ENCODE measurements at places on chromosomes 1 and 21.

DNA sequence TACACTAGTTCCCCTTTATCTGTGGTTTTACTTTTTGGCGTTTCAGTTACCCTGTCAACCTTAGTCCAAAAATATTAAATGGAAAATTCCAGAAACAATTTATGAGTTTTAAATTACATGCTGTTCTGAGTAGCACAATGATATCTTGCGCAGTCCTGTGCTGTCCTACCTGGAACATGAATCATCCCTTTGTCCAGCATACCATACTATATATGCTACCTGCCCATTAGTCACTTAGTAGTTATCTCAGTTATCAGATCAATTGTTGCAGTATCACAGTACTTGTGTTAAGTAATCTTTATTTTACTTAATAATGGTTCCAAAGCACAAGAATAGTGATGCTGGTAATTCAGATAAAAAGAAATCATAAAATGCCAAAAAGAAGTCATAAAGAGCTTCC is 52.7 kb downstream of the AGBL4 start:
- no peak for DNase-seq

- DNase-seq, result no peak
Measured at GRCh38 chr1:115365738-115366137, 27.7 kb upstream of the NGF start.

GRCh38 chr1:37621326-37621870 is 13.3 kb downstream of the RSPO1 start:
- DNase-seq, result no peak

DNA sequence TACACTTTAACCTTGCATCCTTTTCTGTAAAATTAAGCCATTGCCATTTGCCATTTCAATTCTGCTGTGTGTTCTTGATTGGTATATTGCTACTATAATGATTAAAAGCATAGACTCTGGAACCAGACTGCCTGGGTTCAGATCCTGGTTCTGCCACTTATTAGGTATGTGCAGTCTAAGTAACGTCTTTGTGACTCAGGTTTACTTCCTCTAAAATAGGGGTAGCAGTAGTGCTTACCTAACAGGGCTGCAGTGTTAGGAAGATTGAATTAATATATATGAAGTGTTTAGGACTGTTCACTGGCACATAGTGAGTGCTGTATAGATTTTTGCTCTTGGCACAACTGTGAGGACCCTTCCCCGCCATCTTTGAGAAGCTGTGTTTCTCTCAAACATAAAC is 4.4 kb downstream of the CDC42 start:
- no peak for DNase-seq

DNA sequence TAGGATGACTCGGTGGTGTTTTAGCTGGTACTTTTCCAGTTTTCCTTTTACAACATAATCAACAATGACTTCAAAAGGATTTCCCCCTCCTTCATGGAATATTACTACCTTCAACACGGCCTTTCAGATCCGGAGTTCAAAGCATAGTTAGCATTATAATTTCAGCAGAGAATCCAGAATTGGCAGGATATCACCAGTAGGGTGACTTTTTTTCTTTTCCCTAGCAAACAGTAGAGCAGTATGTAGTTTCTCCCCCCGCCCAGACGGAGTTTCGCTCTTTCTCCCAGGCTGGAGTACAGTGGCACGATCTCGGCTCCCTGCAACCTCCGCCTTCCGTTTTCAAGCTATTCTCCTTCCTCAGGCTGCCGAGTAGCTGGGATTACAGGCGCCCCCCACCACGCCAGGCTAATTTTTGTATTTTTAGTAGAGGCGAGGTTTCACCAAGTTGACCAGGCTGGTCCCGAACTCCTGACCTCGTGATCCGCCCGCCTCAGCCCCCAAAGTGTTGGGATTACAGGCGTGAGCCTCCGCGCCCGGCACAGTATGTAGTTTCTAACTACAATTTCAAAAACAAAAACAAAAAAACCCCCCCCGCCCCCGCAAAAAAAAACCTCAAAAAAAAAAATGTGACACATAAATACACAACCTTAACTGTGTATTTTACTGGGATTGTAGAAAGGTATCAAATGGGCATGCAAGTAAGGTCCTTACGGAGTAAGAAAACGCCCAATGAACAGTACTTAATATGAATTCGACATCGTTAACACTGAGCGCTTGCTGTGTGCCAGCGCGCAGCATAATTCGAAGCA is 1.5 kb upstream of the COX20 start:
- DNase-seq, result peak; percentile 12

DNA sequence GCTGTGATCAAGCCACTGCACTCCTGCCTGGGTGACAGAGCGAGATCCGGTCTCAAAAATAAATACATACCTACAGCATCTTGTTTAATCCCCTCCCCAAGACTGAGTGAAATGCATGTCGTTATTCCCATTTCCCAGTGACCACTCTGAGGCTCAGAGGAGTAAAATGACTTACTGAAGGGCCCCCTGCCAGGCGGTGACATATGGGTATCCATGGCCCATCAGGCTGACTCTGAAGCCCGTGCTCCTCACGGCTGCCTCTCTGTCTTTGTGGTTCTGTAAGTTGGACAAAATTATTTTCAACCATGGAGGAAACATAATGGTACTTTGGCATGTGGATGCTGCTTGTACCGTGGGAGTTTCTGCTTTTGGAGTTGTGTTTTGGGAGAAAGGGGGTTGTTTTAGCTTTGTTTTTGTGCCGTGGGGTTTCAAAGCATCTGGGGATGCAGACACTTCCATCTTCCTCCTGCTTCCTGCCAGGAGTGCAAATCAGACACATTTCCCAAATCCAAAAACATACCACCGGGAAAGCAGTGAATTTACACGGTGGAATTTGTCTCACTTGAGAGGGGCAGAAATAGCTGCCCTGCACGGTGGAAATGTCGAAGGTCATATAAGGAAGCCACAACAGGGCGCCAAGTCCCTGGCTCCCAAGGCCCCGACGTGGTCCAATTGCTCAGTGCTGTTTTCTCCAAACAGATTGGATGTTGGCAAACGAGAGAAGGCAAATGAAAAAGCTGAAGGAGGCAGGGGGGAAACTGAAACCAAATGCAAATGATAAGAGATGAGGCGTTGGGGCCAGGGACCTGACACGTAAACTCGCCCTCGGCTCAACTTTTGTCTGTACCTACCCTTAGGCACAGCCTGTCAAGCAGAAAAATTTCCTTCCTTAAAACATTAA is 17.1 kb upstream of the PINK1 start:
- DNase-seq, result no peak

Data from progenitor cell of endocrine pancreas (in vitro differentiated cells).